SW480 (cell line): ENCODE measurements at places on chromosomes 3 and 15.

GRCh38 chr15:59993950-59994401, 10.1 kb upstream of the FOXB1 start:
- DNase-seq: no peak

DNA sequence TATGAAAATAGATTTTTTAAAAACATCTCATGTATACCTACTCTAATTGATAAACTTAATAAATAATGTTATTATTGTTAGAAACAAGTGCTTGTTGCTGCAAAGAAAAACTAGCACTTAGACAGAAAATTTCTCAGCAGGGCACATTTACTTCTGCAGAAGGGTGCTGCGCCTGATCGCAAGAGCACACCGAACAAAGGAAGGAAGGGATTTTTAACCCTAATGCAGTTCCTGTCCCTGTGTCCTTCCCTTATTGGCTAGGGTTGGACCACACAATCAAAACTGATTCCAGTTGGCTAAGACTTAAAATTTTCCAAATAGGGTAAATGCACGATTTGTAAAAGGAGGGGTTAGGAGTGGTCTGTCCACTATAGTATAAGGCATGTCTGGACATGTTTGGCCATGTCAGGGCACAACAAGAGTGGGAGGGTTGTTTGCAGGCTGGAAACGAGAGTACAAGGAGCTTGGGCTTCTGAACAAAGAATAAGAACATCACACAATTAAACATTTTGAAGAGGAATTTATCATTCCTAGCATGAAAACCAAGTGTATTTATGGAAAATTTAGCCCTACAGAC, 4.7 kb downstream of the DTWD1 start:
- no peak for DNase-seq

- no peak for DNase-seq
Observed at GRCh38 chr3:189621948-189622603, 9.1 kb upstream of the TP63 start.

GRCh38 chr3:100516838-100517237, 24.4 kb downstream of the TMEM45A start:
- no peak for DNase-seq

GRCh38 chr3:177594096-177594495, 396.8 kb upstream of the TBL1XR1 start:
- no peak for DNase-seq
